ENCODE measurements at places on chromosomes 3 and 15.
A peak's percentile ranks its signal among the peaks of the same experiment; 100 is the strongest.

DNA sequence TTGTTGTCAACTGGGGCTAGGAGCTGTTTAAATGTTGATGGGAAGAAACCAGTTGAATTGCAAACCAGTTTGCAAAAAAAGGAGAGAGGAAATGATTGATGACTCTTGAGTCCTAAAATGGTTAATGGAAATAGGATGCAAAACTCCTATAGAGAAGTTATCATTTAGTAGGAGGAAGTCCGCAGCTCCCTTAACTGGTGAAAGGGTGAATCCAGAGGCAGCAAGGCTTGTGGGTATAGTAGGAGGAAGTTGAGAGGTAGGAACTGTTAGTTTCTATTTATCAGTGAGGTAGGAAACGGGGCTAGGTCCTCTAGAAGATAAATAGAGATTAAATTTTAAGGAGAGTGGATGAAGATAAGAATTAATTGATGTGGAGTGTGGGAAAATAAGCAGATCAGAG lies 15.4 kb downstream of the IREB2 start:
- DNase-seq, result no peak

- DNase-seq, result no peak
These were observed 117.9 kb downstream of the TLE3 start for GRCh38 chr15:69979783-69980182.

GRCh38 chr3:168251371-168251770 lies 155.6 kb upstream of the GOLIM4 start:
- no peak for DNase-seq

- no peak for DNase-seq
These were observed 110.4 kb downstream of the EDEM1 start for GRCh38 chr3:5297895-5298294.

DNA sequence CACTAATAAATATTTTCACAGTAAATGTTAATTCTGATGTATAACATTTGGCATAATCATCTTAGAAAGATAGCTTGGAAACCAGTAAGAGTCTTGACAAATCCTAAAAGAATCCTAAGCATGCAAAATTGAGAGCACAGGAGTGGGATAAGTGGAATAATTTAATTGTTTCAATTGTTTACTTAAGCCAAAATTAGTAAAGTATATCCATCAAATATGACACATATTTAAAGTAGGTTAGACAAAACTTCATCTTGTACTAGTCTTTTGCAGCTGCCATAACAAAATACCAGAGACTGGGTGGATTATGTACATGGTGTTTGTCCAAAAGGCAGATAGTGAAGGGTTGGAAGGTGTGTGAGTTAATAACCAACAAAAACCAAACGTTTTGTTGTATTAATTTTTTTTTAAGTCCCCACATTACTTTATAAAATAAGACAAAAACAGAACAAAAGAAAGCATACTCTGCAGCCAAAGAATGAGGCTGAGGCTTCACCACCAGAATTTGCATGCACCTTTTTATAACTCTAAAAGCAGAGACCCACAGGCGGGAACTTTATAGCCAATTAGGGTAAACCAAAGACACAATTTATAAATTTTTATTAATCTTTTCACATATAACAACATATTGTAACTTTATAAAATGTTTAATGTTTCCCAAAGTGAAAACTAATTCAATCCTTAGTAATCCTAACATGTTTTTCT lies 41.9 kb upstream of the CD200R1L start:
- DNase-seq, result no peak

DNA sequence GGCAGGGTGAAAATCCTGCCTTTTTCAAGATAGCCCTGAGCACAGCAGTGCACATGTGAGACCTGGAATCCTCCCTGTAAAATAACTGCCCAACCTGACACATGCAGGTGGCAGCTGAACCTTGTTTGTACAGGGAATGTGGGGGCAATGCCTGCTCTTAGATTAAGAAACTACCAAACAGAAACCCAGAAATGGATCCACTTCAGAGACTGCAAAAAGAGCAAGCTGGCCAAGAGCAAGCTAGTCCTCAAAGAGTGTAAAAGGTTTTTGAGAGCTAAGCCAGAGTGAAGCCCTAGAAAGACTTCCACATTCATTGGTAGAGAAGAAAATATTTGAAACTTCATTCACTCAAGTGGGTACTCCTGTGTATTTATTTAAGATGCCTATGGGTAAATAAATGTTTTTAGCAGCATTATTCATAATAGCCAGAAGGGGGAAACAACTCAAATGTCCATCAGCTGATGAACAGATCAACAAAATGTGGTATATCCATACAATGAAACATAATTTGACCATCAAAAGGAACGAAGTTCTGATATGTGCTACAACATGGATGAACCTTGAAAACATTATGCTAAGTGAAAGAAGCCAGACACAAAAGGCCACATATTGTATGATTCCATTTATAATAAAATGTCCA lies 96.0 kb upstream of the TSC22D2 start:
- no peak for DNase-seq

DNA sequence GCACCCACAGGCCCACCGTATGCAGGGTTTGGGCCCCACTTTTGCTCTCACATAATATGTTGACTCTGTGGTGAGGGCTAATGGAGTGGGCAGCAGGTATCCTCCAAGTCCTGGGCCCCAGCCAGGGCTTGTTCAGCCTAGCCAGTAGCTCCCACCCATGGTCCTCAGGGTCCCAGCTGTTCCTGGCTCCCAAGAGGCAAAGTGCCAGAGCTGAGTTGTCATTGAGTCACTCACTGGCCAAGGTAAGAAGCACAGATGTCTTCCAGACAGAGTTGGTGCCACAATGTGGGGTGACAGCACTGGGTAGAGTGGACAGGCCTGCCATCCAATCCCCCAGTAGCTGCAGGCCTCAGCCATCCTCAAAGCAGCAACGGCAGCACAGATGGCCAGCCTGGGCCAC lies 4.3 kb downstream of the SHF start:
- no peak for DNase-seq

- DNase-seq, result no peak
These were observed 5.5 kb upstream of the CCDC39 start for GRCh38 chr3:180684807-180685206.

DNA sequence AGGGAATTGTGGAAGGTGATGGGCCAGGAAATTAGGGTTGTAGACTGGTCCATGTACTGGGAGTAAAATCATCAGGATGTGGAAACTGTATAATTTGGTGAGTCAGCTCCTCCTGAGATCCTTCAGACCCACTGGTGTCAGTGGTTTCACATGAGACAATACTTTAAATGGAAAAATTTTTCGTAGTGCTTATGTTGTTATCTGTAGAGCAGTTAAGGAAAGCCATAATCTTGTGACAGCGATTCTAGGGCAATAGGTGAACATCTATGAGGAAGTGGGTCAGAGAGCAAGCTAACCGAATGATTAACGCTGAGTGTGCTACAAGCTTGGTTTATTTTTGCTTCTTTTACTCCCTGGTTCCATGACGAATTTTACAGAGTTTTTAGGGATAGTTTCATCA lies 200.6 kb downstream of the CADM2 start:
- peak; percentile 62 for DNase-seq

GRCh38 chr3:138383715-138384465 lies 35.5 kb downstream of the MRAS start:
- DNase-seq, result no peak

- DNase-seq, result peak; percentile 67
These were observed 17.2 kb upstream of the GNB5 start for GRCh38 chr15:52208306-52208946.

GRCh38 chr3:117681619-117682018 lies 972.0 kb downstream of the TUSC7 start:
- no peak for DNase-seq

DNA sequence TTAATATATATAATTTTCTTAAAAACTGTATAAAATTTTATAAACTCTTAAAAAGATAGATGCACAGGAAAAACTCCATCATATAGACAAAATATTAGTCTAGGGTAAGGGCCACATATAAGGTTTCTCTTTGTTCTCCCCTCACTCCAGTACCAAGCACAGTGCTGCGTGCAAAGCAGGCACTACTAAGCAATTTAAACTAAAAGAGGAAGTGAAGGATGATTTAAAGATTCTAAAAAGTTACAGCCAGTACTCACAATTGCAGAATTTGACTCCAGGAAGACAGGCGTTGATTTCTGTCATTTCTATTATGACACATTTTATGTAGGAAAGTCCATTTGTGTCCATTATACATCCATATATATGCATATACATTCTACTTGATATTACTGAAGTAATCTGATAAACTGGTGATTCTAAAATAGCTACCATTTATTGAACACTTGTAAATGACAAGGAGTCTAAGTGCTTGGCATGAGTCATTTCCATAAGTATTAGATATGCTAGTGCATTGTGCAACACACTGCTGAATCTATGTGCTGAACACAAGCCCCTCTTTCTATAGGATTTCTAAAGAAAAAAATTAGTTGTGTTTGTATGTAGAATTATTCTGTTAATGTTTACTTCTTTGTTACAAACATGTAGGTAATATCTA lies 785.5 kb upstream of the ARRDC4 start:
- no peak for DNase-seq

DNA sequence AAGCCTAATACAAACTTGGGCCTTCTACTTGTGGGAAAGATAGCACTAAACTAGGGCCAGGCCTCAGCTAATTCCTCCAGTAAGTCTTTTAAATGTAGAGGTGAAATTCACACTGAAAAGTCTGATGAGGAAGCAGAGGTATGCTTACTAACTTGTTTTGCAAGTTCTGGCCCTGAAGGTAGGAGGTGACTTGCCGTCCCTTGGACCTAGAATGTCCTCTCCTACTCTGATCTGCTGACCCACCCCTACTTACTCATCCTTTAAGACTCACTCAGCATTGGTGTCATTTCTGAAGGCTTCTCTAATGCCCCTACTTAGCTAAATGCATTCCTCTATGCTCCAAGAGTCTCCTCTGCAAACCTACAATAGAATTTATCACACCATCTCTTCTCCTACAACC lies 19.4 kb downstream of the RIOX2 start:
- DNase-seq, result no peak

DNA sequence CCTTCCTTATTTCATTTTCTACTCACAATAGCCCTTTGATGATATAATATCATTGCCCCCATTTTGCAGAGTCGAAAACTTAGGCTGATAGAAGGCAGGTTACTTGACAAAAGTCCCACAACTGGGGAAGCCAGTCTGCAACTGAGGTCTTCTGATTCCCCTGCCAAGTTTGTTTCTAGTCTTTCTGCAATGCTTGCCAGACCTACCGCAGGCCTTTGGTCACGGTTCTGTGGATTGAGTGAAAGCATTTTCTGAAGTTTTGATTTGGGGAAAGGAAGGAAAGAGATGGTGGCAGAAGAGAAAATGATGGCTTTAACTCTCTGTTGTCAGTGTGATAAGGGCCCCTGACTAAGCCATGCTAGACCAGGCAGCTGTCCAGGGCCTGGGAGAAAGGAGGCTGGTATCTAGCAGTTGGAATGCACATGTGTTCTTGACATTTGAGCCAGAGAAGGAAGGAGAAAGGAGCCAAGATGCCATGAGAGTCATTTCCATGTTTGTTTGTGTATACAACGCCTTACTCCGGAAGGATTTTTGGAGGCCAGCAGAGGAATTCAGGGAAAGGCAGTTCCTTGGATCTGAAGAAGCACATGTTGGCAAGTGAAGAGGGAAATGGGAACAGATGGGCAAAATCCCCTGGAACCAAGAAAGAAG lies 29.9 kb downstream of the FAH start:
- DNase-seq, result no peak

- no peak for DNase-seq
These were observed 193.7 kb upstream of the BHLHE40 start for GRCh38 chr3:4785551-4785950.

- no peak for DNase-seq
These were observed 7.3 kb downstream of the MYLK start for GRCh38 chr3:123876858-123877257.

GRCh38 chr3:123766193-123767008 lies 117.7 kb downstream of the MYLK start:
- no peak for DNase-seq

DNA sequence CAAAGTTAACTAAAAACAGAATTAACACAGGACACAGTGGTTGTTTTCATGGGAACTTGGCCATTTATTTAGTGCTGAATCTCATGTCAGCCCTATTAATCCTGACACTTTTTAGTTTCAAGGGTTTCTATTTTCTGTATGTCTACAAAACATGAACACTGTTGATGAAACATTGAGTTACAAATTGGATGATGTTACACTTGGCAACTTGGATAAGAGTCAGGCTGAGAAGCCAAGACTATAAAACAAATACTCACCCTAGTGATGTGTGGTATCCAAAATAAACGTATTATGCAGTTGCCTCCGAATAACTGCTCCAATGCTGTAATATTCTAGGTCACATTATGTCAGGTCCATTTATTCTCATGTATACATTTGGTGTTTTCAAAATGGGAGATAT lies 349.6 kb downstream of the ZIC1 start:
- no peak for DNase-seq

- DNase-seq, result no peak
These were observed 2.3 kb downstream of the TTC23 start for GRCh38 chr15:99247062-99247461.

- DNase-seq, result peak; percentile 63
These were observed 35.5 kb upstream of the CGNL1 start for GRCh38 chr15:57340682-57341259.

- no peak for DNase-seq
These were observed 22.7 kb downstream of the ZIC4 start for GRCh38 chr3:147383617-147384016.

DNA sequence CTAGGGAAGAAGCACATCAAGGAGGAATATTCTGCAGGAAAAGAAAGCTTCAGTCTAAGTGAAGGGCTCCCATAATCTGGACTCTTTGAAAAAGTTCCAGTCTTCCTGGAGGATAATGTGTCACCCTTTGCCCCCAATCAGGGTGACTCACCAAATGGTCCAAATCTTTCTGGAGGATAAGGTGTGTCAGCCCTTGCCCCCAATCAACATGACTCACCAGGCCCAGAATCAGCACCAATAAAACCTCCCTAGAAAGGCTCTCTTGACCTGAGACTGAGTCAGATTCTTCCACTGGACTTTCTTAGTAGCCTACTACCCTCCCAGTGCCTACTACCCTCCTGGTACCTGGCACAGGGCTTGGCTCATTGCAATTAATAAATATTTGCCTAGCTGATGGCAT lies 9.5 kb upstream of the ARL14 start:
- peak; percentile 80 for DNase-seq

DNA sequence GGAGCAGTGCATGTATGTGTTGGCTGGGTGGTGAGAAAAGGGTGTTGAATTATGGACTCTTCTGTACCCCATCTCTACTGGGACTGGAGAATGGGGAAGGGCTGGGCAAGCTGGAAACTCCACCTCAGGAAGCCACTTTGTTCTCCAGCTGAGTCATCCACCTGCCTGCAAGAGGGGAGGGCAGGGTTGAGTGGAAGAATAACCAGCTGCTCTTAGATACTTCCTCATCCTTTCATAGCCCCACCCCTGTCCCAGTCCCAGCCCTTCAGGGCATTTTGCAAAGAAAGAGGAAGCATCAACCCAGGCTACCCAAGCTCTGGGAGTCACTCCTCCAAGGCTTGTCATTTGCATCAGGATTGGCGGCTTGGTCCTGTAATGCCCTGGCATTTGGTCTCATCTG lies 33.1 kb downstream of the RAB11A start:
- peak; percentile 33 for DNase-seq

- peak; percentile 50 for DNase-seq
These were observed 104.7 kb downstream of the OSBPL10 start for GRCh38 chr3:31876331-31876730.

DNA sequence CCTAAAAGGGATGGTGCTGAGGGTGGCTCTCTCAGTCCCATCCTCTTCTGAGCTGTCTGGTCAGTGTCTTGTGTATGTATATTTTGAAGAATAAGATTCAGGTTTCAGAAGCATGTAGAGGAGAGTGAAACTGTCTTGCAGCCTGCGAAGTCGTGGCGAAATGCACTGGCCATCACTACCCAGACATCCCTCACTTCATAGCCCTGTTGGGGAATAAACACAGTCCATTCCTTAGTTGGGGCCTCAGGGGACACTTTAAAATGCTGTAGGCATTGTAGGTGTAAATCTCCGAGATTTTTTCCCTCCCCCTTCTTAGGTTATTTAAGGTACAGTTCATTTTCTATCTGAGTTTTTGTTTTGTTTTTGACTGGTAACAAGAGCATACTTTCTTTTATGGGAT lies 93.8 kb downstream of the DNASE1L3 start:
- no peak for DNase-seq

Measured in RCC 7860 (cell line).